ENCODE measurements at places on chromosomes 3 and 15.

DNA sequence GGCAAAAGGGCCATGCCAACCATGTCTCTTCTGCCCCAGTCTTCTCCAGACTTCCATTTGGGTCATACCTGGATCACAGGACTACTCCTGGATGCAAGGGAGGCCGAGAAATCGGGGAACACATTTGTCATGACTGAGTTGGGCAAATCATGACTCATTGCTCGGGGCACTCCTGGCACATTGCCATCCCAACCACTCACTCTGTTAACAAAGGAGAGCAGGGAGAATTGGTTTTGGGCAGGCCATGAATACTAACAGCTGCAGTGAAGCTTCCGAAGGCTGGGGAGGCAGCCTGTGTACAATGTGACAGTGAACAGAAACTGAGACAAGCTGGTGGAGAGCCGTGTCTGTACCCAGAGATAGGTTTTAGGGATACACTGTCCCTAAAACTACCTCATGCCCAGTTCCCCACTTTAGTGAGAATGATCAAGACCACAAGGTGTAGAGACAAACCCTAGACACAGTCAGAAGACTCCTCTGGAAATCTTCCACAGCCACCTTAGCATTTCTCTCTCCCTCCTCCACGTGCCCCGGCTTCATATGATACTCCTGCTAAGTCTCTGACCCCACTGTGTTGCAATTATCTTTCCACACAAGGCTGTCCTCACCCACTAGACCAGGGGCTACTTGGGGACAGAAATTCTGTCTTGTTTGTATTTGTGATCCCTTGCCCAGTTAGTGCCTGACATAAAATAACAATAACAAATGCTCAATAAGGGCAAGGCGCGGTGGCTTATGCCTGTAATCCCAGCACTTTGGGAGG lies 10.5 kb upstream of the BUB1B start:
- peak; percentile 25 for DNase-seq

- DNase-seq: peak; percentile 78
Observed at GRCh38 chr3:155701882-155702465, 42.9 kb downstream of the PLCH1 start.

DNA sequence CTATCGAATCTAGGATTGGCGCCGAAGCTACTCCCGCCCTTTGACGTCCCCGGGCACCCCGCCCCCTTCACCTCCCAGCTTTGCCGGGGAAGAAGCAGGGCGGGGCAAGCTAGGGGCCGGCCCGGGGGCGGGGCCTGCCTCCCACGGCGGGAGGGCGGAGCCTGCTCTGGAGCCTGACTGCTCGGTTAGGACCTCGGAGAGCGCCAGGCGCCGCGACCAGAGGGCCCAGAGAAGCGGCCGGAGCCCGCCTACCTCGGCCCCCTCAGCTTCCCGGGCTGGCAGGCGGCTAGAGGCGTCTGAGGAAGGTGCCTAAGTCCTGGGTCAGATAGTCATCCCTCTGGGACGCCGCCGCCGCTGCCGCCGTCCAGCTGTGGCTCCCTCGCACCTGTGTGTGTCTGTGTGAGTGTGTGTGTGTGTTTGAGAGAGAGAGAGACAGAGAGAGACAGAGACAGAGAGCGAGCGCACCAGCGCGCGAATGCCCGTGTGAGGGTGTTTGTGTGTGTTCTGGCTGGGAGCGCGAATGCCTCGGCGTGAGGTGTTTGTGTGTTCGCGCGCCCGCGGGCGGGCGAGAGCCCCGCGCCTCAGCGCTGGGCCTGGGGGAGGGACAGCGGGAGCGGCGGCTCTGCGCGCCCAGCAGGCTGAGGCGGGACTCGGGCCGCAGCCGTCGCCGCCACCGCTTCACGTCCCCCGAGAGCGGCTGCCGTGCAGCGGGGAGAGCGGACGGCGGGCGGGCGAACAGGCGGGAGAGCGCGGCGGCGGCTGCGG lies at the start of gene STXBP5L:
TSS of gene STXBP5L (plus strand) at position 176 of the 765 bp plus-strand sequence. CDS start 1,374 bp downstream, outside the sequence.
- DNase-seq: peak; percentile 82

DNA sequence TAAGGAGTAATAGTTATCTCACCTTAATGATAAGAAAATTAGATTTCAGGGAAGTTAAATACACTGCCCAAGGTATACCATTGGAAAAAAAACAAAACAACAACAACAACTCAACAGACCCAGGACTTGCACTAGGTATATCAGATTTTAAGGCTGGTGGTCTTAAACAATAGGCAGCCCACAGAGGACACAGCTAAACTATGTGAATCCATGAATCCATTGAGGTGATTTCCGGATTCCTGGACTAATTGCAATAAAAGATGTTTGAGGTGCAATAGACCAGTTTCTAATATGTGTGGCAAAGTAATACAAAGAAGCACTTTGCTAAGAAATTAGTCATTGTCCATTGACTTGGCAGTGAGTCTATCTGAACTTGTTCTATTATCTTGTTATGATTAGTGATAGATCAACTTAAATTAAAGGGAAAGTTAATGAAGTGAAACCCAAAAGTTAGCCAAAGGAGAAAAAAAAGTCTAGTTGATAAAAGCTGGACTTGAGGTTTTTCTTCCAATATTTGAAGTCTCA lies 60.9 kb upstream of the MAGI1 start:
- DNase-seq: no peak

DNA sequence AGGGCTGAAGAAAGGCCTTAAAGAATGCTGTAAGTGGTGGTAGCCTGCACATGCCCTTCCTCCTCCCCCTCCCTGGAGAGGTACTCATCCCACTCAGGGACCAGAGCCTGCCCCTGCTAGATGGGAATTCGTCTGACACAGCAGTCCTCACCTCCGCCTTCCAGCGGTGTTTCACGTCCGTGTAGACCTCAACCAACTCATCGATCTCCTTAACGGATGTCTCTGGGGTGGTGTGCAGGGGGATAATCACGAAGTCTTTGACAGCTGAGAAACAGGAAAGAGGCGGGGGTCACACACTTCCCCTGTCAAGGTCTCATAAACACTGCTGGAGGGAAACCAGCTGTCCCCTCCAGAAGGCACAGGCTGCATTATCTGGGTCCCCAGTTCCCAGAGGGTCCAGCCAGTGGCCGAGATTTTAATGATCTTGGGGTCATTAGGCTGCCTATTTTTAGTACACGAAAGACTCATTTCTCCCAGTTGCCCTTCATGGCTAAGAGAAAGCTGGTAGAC lies 9.9 kb downstream of the DNASE1L3 start:
- DNase-seq: peak; percentile 32

DNA sequence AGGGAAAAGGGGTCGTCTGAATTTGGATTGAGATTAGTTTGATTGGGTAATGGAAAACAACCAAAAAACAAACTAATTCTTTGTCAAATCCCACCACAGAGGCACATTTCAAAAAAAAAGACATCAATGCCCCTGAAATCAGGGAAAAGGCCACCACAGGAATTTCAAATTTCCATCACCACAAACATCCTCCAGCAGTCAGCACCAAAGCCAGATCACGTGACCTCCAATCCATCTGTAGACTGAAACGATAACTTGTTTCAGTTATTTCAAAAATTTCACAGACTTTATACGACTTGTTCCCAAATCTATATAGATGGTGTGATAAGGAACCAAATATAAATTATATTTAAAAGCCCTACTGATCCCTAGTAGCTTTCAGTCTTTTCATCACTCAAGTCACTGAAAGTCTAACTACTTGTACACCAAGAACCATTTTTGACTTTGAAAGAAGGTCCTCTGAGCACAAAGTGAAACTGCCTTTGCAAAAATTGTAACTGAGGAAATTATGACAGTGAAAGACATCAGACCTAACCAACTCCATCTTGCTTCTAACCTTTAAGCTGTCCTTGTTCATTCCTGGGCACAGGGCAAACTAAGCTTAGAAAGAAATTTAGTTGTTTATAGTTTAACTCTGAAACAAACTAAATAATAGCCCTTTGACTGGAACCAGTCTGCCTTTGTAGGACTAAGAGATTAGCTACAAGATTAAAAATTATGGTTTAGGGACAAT lies 48.1 kb upstream of the PLCL2 start:
- DNase-seq: no peak

GRCh38 chr15:42911058-42911592 lies 9.5 kb downstream of the TTBK2 start:
- DNase-seq: no peak

DNA sequence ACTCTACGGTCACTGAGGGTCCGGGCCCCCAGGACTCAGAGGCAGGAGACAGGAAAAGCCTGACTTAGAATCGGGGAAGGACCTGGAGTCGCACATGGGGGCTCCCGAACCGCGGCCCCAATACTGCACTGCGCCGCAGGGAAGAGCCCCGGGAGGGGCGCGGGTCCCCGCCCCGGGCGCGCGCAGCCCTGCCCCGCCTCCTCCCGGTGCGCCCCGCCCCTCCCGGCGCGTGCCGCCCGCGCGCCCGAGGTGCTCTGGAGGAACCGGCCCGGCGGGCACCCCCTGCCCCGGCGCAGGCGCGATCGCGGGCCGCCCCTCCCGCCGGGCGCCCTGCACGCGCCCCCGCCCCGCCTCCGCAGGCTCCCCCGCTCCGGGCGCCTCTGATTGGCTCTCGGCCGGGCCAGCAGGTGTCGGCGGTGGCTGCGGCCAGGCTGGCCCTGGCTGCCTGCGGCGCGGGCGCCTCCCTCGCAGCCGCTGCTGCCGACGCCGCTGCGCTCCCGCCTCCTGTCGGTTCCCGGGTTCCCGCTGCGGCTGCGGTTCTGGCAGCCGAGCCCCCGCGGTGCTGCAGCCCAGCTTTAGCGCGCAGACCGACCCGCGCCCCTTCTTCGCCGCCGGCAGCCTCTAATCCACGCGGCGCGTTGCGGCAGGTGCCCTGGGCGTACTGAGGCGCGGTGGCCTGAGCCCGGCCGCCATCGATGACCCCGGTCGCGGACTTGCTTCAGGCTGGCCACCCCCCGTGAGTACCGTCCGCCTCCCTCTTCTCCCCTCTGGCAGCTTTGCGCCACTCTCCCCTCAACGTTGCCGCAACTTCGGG lies at the start of gene MYRIP:
TSS of gene MYRIP (plus strand) at position 429 of the 814 bp plus-strand sequence. CDS start 91,208 bp downstream, outside the sequence.
- peak; percentile 37 for DNase-seq

Data from lung (tissue), 17 donors.